T-helper 22 cell (primary cell): ENCODE measurements at places on chromosomes 4 and X.

- no peak for DNase-seq
Measured at GRCh38 chrX:105173071-105173470, 47.4 kb downstream of the TEX13A start.

GRCh38 chrX:144275367-144275766 is 391.5 kb downstream of the UBE2NL start:
- DNase-seq, result no peak

- DNase-seq, result no peak
Measured at GRCh38 chrX:105876658-105877057, 54.3 kb downstream of the NRK start.

DNA sequence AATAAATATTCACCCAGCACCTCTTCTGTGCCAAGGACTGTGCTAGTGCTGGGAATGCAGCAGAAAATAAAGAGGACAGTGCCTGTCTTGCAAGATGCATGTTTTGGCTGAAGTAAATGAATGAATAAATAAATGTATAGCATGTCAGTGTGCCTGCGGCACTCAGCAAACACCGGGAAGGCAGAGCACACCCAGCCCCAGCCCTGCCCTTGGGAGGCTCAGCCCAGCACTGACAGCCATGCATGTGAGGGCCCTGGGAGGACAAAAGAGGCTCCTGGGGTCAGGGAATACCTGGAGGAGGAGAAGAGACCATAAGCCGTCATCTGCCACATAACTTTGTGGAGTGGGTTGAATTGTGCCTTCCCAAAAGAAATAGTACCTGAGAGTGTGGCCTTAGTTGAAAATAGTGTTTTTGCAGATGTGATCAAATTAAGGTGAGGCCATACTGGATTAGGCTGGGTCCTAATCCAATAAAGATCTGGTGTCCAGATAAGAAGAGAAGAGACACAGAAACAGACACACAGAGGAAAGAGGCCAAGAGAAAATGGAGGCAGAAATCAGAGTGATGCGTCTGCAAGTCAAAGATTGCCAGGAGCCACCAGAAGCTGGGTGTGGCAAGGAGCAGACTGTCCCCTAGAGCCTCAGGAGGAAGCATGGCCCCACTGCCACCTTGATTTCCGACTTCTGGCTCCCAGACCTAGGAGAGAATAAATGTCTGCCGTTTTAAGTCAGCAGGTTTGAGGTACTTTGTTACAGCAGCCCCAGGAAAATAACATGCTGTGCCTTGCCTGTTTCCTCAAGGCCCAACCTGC is 16.3 kb downstream of the C4orf50 start:
- DNase-seq, result no peak

DNA sequence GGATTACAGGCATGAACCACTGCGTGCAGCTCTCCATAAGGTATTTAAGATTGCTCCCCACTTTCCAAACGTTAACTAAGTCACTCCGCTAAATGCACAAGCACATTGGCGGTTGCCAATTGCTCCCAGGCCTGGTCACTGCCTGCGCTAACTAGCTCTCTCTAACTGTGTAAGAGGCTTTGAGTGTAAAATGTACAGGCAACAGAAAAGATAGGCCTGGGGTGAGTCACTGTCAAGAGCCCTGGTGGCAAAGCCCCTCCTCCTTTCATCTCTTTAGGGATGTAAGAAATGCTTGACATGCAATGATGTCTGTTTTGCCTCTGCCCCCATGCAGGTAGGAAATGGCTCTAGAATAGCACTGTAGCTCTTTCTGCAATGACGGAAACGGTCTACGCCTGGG is 329.7 kb upstream of the GATB start:
- no peak for DNase-seq

DNA sequence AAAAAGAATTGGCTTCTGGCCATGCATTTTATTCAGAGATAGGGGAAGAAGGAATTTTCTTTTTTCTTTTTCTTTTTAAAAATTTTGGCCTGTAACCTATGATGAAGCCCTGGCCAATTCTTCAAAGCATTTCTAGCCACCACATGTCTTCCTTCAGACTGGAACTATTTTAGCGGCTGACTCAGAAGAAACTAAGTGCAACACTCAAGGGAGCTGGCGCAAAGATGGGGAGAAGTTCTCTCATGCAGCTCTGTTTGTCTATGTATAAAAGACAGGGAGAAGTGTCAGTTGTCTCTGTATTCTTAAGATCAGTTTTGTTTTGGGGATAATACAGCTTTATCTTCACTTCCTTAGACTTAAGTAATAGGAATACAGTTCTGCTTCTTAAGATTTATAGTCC is 46.1 kb downstream of the MBNL3 start:
- no peak for DNase-seq

GRCh38 chrX:108070891-108071290 is 20.5 kb downstream of the PSMD10 start:
- DNase-seq, result no peak
